ENCODE measurements at places on chromosomes 2 and 18.
A peak's percentile ranks its signal among the peaks of the same experiment; 100 is the strongest.

DNA sequence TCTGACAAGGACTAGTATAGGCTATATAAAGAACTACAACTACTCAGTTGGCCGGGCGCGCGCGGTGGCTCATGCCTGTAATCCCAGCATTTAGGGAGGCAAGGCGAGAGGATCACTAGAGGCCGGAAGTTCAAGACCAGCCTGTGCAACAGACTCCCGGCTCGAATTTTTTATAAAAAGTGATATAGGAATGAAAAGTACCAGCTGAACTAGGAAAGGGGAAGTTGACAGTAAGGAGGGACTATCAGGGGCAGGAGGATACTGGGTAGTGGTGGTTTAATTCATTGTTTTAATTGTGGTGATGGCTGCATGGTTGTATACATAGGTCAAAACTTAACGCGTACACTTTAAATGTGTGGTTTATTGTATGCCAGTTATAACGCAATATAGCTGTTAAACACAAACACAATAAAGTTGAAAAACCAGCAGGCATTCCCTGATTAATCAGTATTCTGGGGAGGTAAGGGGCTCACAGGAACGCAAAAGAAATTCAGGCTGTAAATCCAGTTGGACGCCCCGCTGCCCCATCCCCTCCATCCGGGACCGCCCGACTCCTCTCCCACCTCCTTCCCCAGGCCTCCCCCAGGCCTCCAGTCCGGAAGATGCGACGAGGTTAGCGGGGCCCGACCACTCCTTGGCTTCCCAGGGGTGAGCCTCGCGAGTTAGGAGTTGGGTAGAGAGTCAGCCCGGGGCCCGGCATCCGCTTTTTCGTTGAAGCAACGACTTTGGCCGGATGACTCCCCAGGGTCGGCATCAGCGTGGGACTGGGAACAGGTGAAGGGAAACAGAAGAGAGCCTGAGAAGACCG is 746 bp upstream of the POLR1B start:
- peaks cover 4% of the 10 kb centered on the region for H3K36me3 ChIP-seq
- H3K4me3 ChIP-seq: peak overlapping the region; percentile 94
- peak; percentile 54 for DNase-seq

DNA sequence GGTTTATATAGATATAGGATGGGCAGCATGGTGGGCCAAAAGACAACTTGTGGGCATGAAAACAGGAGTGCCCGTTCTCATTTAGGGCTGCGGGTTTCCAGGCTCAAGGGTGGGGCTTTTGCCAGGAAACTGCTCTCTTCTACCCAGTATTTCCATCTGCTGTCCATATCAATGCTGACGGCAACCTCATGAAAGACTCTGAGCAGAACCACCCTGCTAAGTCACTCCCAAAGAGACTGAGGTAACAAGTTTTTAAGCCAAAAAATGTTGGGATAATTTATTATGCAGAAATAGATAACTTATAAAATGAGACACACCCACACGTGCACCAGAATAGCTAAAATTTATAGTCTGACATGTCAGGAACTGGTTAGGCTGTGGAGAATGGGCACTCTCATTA is 36.1 kb upstream of the MPPE1 start:
- peaks cover 3% of the 10 kb centered on the region for H3K4me1 ChIP-seq
- no peaks in the 10 kb centered on the region for H3K27me3 ChIP-seq
- DNase-seq: no peak
- no peak overlapping the region for H3K4me3 ChIP-seq
- no peaks in the 10 kb centered on the region for H3K36me3 ChIP-seq
- no peak overlapping the region for H3K27ac ChIP-seq

- H3K4me3 ChIP-seq: no peak overlapping the region
- no peak overlapping the region for H3K27ac ChIP-seq
- no peaks in the 10 kb centered on the region for H3K27me3 ChIP-seq
- H3K4me1 ChIP-seq: no peaks in the 10 kb centered on the region
Observed at GRCh38 chr18:8443505-8443904, 165.7 kb upstream of the RAB12 start.

GRCh38 chr2:73235315-73236028 is 1.4 kb downstream of the CCT7 start:
- peaks cover 9% of the 10 kb centered on the region for H3K36me3 ChIP-seq
- peaks cover 8% of the 10 kb centered on the region for H3K4me1 ChIP-seq
- no peaks in the 10 kb centered on the region for H3K27me3 ChIP-seq

DNA sequence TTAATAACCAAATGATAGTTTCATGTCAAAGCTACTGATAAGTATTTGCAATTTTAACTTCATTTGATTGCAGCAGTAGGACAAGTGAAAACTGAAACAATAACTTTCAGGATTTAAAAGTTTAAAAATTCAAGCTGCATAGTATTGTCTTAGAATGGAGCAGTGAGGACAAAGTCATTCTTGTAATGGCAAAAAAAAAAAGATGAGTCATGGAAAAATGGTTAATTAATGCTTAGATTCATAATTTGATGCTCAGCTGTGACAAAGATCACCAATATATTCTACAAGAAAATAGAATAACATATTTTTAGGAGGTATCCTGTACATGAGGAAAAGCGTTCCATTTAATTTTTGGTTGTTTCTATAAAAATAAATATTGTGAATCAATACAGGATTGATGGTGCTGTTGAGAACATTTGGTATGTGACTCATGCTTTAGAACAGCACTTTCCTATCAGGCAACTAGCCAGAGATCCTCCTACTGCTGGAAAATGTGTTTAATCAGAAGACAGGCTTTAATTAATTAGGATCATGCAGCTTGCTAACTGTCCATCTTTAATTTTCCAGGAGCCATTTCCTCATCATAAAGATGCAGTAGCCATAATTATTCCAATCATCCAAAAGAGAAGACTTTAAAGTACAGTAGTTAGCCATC is 239.0 kb upstream of the MMADHC start:
- DNase-seq: no peak
- no peak overlapping the region for H3K27ac ChIP-seq
- H3K4me3 ChIP-seq: no peak overlapping the region
- no peaks in the 10 kb centered on the region for H3K27me3 ChIP-seq

DNA sequence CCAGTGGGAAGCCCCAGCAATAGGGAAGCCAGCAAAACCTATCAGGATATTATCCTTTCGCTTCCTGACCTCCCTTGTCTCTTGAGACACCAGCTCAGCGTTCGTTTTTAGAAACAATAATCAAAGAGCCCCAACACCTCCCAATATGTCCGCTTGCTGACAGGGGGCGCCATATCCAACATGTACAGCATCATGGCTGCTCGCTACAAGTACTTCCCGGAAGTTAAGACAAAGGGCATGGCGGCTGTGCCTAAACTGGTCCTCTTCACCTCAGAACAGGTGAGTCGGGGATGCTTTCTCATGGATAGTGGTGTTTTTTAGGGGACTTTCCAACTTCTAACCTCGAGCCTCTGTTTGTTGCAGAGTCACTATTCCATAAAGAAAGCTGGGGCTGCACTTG is 28.7 kb downstream of the GAD1 start:
- H3K4me3 ChIP-seq: no peak overlapping the region
- H3K4me1 ChIP-seq: no peaks in the 10 kb centered on the region
- DNase-seq: no peak
- no peaks in the 10 kb centered on the region for H3K36me3 ChIP-seq
- peaks cover 6% of the 10 kb centered on the region for H3K27me3 ChIP-seq

DNA sequence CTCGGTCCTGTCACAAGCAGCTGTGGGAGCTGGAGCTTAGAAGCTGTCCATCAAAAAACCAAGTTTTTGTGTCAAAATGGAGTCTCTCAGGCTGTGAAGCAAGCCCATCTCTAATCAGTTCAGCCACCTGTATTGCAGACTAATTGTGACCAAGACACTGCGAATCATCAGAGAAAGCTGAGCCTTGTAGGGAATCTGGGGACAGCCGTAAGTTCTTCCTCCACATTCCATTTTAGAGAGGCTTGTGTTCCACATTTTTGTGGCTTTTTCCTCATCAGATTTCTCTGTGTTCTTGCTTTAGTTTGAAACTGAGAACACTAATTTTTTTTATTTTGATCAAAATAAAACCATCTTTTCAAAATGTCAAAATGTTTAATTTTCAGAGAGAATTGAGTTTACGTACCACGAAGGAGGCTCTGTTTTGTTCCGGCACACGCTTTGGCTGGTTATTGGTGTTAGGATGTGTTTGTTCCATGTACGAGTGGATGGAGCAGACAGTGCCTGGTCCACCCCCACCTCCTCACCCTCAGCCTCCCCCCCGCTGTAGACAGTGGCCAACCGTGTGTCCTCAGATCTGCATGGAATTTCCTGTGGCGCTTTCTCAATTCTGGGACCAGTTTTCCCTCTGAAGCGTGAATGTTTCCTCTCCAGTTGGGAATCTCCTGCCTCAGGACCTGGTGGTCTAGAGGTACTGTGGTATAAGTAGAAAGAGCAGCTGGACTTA is 140.8 kb downstream of the AGAP1 start:
- H3K36me3 ChIP-seq: no peaks in the 10 kb centered on the region
- H3K4me1 ChIP-seq: peaks cover 9% of the 10 kb centered on the region
- DNase-seq: no peak

GRCh38 chr2:238493880-238494572 is 67.3 kb downstream of the ASB1 start:
- peak; percentile 19 for DNase-seq
- H3K4me3 ChIP-seq: no peak overlapping the region
- H3K27me3 ChIP-seq: no peaks in the 10 kb centered on the region
- H3K4me1 ChIP-seq: peaks cover 6% of the 10 kb centered on the region

- peaks cover 21% of the 10 kb centered on the region for H3K4me1 ChIP-seq
- peak; percentile 45 for DNase-seq
- peaks cover 4% of the 10 kb centered on the region for H3K27me3 ChIP-seq
- peaks cover 4% of the 10 kb centered on the region for H3K36me3 ChIP-seq
- H3K4me3 ChIP-seq: no peak overlapping the region
Observed at GRCh38 chr2:241771286-241772062, 5.1 kb upstream of the GAL3ST2 start.

DNA sequence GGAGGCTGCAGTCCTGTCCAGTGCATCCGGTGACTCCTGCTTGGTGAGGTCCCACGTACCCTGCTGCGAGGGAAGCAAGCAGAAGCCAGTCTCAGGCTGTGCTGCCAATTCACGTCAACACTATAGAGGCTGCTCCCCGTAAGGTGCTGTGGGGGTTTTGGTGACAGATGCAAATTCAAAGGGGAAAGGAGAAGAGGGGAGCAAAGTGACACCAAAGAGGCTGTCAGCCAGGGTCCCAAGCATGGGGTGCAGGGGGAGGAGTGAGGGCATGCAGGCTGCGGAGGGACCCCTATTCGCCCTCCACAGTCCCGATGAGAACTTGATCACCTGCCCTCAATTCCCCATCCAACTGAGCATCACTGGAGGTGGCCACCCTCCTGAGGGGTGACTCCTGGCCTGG is 179.4 kb upstream of the HS6ST1 start:
- no peaks in the 10 kb centered on the region for H3K36me3 ChIP-seq
- DNase-seq: no peak
- H3K4me1 ChIP-seq: no peaks in the 10 kb centered on the region

DNA sequence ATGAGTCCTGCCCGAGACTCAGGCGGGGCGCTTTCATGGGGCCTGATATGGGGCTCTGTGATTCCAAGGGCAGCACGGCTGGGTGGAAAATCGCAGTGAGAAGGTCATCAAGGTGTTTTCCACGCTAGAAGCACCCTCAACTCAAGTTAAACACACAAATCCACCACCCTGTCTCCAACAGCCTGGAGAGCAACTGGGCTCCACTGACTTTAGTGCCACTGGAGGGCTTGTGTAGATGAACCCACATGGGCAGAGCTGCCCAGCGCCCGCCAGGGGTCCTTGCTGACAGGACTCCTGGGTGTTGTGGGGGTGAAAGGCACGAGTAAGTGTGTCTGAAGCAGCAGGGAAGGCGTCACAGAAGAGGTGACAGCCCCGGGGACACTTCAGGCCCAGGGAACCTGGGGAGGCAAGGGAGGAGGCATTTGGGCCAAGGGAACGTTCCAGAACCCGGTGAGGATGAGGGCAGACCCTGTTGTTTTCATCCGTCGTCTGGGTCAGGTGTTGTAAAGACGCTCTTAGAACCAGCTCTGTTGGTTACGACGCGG is 51.8 kb upstream of the CTDP1 start:
- DNase-seq: no peak
- H3K36me3 ChIP-seq: no peaks in the 10 kb centered on the region
- no peaks in the 10 kb centered on the region for H3K27me3 ChIP-seq

DNA sequence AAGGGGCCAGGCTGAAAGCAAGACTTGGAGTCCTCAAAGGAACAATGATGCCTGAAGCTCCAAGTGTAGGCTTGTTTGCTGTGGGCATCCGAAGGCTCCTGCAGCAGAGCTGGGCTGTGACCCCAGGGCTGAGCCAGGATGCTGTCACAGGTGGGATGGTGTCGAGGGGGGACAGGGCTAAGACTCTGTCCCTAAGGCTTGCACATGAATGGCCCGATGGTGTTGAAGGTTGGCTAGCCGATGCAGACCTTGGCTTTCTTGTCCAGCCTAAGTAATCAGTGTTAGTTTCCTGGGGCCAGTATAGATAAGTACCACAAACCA is 251.0 kb downstream of the NDUFA10 start:
- DNase-seq: no peak
- no peak overlapping the region for H3K4me3 ChIP-seq
- no peaks in the 10 kb centered on the region for H3K27me3 ChIP-seq
- H3K4me1 ChIP-seq: no peaks in the 10 kb centered on the region
- no peak overlapping the region for H3K27ac ChIP-seq
- H3K36me3 ChIP-seq: no peaks in the 10 kb centered on the region

DNA sequence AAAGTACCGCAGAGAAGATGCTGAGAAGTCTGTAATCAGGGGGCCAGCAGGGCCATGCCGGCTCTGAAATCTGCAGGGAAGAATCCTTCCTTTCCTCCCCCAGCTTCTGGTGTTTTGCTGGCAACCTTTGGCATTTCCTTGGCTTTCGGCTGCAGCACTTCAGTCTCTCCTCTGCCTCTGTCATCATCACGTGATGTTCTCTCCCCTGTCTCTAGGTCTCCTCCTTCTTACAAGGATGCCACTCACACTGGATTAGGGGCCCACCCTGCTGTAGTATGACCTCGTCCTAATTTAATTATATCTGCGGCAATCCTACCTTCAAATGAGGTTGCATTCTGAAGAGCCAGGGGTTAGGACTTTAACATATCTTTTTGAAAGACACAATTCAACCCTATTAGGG is 13.8 kb upstream of the RAB12 start:
- H3K4me1 ChIP-seq: no peaks in the 10 kb centered on the region
- peaks cover 4% of the 10 kb centered on the region for H3K27me3 ChIP-seq
- H3K4me3 ChIP-seq: no peak overlapping the region
- DNase-seq: no peak

DNA sequence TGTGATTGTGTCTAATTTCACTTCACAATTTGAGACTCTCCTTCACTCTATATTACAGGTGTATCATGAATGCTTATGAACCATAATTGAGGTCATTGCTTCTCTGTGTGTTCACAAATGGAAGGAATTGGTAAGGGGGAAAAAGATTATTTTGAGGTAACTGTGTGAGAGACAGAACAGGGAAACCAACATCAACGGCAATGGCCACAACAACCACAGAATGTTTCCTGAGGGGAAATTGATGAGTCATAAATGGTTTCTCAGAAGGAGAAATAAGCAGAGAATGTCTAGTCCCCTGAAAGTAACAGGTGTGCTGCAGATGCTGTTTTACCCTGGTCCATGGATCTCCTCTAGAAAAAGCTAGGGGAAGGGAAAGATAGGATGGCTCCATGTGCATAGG is 361.2 kb upstream of the GALNT5 start:
- no peak for DNase-seq
- no peak overlapping the region for H3K27ac ChIP-seq
- H3K4me1 ChIP-seq: no peaks in the 10 kb centered on the region
- no peaks in the 10 kb centered on the region for H3K27me3 ChIP-seq
- H3K4me3 ChIP-seq: no peak overlapping the region
